ENCODE measurements at places on chromosomes 2 and 18.
A peak's percentile ranks its signal among the peaks of the same experiment; 100 is the strongest.

- no peak for DNase-seq
These were observed 21.2 kb downstream of the GORASP2 start for GRCh38 chr2:170950221-170950761.

DNA sequence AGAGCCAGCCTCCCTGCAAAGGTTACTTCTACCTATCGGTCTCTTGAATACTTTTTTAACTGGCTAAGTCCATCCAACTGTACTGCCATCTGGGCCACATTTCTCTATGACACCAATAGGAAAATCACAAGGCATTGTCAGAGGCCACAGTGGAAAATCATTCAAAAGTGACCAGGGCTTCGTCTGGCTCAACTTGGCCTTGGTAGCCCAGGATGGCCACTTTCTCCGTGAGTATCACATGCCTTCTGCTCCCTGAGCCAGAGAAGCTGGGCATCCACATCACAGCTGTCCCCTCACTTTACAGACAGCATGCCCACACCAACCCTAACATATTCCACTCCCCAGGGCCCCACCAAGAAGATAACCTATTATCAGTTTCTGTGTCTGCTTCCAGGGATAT lies 5.8 kb downstream of the CIB4 start:
- DNase-seq, result no peak

DNA sequence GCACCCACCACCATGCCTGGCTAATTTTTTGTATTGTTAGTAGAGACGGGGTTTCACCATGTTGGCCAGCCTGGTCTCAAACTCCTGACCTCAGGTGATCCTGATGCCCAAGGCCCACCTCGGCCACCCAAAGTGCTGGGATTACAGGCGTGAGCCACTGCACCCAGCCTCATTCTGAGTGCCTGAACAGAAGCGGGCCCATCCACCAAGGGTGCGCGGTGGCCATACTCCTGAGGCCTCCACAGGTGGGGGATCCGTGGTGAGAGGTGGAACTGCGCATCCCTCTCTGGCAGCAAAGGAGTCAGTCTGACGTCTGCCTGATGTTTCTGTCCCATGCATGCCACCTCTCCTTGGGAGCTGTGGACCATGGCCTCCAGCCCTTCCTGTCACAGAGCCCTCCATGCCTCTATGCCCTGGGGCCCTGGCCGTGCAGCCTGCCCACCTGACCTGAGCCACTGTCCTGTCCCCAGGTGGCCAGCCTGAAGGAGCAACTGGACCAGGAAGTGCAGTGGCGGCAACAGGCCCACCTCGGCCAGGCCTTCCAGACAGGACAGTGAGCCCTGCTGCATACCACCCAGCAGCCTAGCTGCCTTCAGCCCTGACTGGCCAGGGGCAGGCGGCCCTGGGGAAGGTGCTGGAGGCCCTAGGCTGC lies 7.6 kb upstream of the SNED1 start:
- no peak for DNase-seq

GRCh38 chr18:48538531-48539405 lies at the start of gene CTIF:
TSS of gene CTIF (plus strand) at chr18:48539031. CDS start at chr18:48619566, 80,535 bp downstream.
- peak; percentile 97 for DNase-seq

DNA sequence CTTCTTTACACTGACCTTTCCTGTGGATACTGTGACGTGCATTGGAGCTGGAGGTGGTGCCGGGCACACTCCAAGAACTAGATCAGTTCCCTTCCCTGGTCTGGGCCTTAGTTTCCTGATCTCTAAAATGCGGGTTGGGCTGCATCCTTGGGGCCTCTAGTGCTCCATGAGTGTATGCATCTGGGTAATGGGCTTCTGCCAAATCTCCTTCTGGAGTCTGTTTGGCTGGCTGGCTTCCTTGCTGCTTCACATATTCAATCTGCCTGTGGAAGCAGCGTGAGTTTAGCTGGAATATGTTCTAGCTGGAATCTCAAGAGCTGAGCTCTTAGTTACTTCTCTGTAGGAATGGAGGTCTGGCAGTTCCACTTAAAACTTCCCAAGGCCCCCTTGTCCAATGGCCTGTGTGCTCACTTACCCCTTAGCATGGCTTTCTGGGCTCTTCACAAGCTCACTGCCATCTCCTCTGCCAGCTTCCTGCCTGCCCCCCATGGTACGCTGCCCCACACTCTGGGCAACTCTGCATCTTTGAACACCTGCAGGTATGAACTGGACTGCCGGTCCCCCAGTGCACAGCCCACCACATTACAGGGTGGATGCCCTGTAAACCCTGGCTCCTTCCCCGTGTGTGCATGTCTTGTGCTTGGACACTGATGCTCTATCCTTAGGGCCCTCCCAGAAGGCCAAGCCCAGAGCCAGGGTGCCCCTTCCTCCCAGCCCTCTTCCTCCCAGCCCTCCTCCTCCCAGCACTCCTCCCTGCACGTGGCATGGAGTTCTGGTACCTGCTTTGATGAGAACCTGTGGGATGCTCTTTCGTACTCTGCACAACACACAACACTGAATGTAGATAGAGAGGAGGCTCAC lies 103.6 kb upstream of the SMAD2 start:
- DNase-seq, result no peak

DNA sequence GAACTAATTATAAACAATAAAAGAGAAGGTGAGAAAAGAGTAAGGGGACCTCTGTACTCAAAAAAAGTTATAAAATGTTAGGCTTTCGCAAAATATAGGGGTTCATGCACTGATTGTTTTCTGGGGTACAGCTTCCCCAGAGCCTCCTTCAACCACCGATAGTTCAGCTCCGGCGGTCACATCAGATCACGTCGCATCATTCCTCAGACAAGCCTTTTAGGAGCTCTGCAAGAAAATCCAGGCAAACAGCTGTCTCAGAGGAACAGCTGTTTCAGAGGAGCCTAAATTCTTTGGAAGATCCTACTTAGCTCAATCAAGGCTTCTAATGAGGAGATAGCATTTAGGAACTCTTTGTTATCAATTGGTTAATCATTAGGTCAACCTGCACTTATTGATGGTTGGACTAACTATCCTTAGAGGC lies 78.7 kb downstream of the MYCN start:
- DNase-seq, result no peak

DNA sequence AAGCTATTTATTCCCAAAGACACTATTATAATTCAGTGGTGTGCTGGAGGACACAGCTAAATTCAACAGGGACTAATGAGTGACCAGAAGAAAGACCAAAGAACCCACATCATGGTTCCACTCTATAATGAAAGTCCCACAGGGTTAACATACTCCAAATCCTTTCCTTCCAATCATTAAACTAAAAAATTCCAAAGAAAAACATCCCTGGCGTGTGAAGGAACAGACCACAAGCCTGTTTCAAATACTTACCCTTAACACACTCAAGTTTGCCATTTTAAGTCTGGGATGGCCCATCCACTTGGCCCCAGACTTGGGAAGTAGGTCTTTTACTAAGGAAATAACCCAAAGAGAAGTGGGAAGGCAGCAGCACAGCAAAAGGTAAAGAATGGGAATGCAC lies 150.1 kb upstream of the CCDC150 start:
- no peak for DNase-seq

GRCh38 chr18:77008576-77009315 lies 123.8 kb downstream of the MBP start:
- no peak for DNase-seq

DNA sequence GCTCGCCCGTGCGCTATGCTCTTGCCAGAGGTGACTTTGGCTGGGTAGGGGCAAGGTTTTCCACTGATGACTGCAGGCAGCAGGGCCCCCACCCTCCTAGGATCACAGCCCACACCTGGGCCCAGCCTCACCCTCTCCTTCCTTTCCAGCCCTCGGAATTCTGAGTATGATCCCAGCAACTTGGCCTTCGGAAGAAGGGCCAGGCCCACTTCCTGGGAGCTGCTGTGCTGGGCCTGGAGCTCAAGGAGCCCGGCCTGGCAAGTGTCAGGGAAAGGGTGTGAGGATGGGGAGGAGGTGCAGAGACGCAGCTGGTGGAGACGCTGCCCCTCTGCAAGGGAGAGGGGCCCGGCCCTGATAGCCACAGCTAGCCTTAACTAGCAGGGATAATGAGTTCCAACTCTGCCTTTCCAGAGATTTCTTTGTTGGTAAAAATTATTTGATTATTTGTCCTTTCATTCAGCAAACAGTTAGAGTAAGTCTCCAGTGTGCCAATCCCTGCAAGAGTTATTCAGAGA lies 1.7 kb upstream of the CNDP1 start:
- no peak for DNase-seq

GRCh38 chr2:201953396-201953795 lies 80.3 kb upstream of the FZD7 start:
- DNase-seq, result no peak

- no peak for DNase-seq
These were observed 148.6 kb downstream of the B3GNT2 start for GRCh38 chr2:62344472-62344871.

GRCh38 chr2:234305846-234306245 lies 191.0 kb downstream of the ARL4C start:
- DNase-seq, result no peak

GRCh38 chr18:32707147-32707546 lies 65.7 kb downstream of the KLHL14 start:
- no peak for DNase-seq

DNA sequence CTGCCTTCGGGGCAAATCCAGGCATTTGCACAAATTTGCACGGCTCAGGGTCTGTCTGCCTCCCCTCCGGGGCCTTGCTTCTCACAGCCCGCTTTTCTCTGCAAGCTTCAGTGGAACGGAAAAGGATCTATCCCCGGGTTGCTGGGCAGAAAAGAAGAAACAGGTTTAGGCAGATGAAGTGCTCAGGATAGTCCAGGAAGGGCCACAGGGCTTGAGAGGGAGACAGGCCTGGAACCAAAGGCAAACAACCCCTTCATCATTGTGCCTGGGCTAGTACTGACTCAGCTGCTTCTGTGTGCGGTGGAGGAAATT lies 347.8 kb upstream of the TNP1 start:
- DNase-seq, result no peak

GRCh38 chr2:140242889-140243288 lies 1462.7 kb upstream of the NXPH2 start:
- no peak for DNase-seq

DNA sequence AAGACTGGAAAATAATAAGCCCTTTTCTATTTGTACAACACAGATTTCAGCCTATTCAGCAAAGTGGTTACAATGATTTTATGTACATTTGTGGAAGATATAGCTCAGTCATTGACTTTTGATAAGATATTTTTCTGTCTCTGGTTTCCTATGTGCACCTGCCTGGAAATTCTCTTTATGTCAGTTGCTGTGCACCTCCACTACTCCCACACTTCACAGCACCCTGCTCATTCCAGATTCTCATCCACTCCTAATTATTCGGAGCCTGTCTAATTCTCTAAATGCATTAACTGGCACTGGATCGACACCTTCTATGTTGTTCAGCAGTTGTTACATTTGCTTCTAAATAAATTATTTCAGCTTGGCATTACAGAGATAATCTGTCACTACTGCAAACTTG lies 275.1 kb upstream of the RND3 start:
- DNase-seq, result no peak

DNA sequence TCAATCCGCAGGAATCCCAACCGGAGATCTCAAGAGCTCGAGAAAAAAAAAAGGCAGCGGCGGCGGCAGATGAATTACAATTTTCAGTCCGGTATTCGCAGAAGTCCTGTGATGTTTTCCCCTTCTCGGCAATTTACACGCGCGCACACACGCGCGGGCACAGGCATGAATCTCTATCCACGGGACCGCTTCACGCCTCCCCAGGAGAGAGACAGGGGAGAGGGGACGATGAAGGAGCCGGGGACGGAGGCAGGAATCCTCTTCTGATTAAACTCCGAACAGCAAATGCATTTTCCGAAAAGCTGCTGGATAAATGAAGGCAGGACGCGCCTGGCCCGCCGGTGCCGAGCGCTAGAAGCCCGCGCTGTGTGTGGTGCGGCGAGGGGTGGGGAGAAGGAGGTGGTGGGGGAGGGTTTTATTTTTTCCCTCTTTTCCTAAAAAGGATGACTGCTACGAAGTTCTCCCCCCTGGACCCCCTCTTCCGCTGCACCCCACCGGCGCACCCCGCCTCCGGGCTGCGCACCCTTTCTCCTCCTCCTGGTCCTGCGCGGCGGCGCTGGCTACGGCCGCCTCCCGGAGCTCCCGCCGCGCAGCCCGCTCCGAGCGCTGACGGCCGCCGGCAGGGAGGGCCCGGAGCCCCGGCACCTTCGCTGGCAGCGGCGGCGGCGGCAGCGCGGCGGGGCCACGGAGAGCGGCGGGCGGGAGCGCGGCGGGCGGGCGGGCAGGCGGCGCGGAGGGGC lies at the start of gene BCL2:
Gene BCL2, minus strand, starts transcription at position 387 of the 740 bp plus-strand sequence.
- DNase-seq, result peak; percentile 45

DNA sequence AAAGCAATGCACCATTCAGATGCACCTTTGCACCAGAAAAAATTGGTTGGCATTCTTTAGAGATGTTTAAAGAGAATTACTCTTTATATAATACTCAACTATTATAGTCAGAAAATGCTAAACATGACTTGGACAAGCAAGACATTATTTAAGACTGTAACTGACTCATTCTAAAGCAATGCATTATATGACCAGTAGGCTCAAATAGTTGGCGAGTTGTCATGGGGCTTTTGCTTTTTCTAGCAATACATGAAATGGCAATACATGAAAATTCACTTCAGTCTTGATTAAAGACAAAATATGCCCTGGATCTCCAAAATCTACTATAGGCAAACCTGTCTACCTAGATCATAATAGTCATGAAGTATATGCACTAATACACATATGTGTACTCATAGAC lies 216.9 kb upstream of the VWC2L start:
- no peak for DNase-seq

DNA sequence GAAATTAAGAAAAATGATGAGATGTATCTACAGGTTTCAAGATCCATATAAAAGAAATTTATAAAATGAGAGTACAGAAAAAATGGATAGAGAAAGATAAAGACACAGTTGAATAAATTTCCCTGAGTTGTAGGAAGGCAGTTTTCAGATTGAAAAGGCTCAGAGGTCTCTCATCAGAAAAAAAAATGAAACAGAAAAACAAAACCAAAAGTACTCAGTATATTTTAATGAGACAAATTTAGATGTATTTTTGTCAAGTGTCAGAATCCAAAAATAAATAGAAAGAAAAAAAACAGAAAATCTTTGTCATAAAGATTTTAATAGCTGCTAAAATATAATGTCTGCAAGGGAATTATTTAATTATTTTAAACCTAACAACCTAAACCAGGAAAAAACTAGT lies 520.5 kb downstream of the KCNJ3 start:
- DNase-seq, result no peak

GRCh38 chr2:11212645-11213044 lies 57.4 kb downstream of the SLC66A3 start:
- DNase-seq, result no peak

DNA sequence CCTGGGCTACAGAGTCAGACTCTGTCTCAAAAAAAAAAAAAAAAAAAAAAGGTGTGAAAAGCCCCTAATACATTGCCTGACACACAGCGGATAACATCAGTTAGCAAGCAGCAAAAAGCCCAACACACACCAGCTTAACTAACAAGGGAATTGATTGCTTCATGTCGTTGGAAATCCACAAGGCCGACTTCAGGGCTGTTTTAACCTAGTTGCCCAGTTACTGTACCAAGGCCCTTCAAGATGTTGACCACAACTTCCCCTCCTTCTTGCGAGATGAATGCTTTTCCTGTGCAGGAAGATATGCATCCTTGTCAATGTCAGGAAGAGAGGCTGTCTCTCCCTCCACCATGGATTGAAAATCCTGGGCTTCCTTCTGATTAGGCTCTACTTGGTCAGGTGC lies 202.9 kb downstream of the MIB1 start:
- no peak for DNase-seq

GRCh38 chr2:200761266-200761665 lies 50.4 kb upstream of the BZW1 start:
- no peak for DNase-seq
